Activated naive CD4-positive, alpha-beta T cell treated with Interleukin-2 at 50 U/mL for 16 hours (primary cell): ENCODE measurements at places on chromosomes 2 and 18.

GRCh38 chr2:38775097-38775920, 2.7 kb upstream of the GEMIN6 start:
- DNase-seq, result no peak

DNA sequence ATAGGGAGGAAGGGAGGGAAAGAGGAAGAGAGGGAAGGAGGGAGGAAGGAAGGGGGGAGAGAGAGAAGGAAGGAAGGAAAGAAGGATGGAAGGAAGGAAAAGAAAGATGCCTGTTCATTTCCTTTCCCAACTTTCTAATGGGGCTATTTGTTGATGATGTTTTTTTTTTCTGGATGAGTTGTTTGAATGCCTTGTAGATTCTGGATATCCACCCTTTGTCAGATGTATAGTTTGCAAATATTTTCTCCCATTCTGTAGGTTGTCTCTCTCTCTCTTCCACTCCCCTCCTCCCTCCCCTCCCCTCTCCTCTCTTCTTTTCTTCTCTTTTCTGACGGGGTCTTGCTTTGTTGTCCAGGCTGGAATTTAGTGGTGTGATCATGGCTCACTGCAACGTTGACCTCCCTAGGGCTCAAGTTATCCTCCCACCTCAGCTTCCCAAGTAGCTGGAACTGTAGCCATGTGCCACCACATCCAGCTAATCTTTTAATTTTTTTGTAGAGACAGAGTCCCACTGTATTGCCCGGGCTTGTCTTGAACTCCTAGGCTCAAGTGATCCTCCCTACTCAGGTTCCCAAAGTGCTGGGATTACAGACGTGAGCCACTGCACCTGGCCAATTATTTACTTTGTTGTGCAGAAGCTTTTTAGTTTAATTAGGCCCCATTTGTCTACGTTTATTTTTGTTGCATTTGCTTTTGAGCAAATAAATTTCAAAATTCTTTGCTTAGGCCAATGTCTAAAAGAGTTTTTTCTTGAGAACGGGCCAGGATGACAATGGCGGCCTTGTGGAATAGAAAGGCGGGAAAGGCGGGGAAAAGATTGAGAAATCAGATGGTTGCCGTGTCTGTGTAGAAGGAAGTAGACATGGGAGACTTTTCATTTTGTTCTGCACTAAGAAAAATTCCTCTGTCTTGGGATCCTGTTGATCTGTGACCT, 57.3 kb upstream of the FAM117B start:
- no peak for DNase-seq

GRCh38 chr2:150610670-150611279, 123.3 kb upstream of the RND3 start:
- DNase-seq, result no peak

GRCh38 chr2:100614455-100615000, 51.7 kb downstream of the PDCL3 start:
- no peak for DNase-seq

DNA sequence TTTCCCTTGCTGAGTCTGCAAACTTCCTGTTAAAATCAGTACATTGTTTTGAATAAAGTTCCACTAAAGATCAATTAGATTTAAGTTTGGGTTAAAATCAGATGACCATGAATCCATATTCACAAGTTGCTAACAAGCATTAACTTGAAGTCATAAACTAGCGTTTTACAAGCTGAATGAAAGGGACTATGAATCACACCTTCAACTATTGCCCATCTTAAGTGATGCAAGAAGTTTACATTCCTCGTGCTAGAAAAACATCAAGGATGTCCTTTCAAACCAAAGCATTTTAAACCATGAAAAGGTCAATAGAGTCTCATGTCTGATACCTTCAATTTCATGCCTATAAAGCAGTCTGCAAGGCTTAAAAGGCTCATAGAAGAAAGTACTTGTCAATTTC, 257.2 kb upstream of the SYT4 start:
- DNase-seq, result no peak

GRCh38 chr2:106996171-106996769, 110.3 kb upstream of the ST6GAL2 start:
- no peak for DNase-seq

DNA sequence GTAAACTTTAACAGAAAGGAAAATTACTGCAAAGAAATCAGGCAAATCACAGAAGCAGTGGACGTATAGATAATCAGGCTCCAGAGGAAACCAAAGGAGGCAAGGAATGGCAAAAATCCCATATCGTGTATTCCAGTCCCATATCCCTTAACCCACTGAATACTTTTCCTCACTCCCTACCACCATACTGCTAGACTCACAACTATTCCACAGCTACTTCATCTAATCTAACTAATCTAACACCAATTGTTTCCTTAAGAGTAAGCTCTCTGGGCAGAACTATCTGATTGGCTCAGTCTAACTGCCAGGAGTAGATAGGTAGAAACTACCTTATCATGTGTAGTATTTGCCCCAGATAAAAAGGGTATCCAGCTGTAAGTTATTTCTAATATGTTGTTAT, 16.3 kb downstream of the WDPCP start:
- DNase-seq, result no peak

GRCh38 chr18:40249390-40250080, 1705.5 kb upstream of the PIK3C3 start:
- DNase-seq, result no peak

GRCh38 chr2:64688909-64689308, 35.2 kb upstream of the SERTAD2 start:
- DNase-seq, result no peak

DNA sequence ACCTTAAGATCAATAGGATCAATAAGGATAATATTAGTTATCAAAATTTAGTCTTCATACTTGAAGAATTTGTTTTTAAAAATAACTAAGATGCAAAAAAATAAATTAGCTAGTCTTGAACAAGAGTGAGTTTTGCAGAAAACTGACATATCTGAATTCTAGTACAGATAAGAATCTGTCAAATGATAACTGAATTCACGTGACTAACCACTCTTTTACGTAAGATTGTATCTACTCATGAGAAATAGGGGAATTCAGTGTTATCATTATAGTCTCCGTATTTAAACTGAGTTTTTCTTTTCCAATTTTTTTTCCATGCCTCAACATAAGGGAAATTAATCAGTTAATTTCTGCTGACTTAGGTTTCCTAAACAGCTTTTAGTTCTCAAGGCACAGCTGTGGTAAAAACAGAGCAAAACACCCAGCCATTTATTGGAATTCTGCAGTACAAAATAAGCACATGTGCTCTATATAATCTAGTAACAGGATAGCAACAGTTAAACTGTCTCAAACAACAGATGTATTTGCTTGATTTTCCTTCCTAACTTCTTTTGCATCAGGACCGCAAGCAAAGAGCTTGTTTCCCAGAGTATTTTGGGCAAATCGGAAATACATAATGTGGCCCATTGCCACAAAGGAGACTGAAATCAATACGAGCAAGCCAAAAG, 19.1 kb downstream of the SLC40A1 start:
- no peak for DNase-seq

GRCh38 chr2:205043285-205043684, 498.0 kb downstream of the PARD3B start:
- DNase-seq, result no peak

DNA sequence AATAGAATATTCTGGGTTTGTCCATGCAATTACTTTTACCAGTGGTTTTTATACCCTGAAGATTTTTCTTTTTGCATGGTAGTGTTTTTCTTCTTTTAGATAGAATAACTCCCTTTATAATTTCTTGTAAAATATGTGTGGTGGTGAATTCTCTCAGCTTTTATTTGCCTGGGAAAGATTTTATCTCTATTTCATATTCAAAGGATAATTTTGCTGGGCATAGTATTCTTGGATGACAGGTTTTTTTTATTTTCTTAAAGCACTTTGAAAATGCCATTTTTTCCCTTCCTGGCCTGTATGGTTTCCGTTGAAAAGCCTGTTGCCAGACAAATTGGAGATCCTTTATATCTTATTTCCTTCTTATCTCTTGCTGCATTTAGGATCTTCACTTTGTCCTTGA, 113.5 kb downstream of the MYO3B start:
- no peak for DNase-seq

DNA sequence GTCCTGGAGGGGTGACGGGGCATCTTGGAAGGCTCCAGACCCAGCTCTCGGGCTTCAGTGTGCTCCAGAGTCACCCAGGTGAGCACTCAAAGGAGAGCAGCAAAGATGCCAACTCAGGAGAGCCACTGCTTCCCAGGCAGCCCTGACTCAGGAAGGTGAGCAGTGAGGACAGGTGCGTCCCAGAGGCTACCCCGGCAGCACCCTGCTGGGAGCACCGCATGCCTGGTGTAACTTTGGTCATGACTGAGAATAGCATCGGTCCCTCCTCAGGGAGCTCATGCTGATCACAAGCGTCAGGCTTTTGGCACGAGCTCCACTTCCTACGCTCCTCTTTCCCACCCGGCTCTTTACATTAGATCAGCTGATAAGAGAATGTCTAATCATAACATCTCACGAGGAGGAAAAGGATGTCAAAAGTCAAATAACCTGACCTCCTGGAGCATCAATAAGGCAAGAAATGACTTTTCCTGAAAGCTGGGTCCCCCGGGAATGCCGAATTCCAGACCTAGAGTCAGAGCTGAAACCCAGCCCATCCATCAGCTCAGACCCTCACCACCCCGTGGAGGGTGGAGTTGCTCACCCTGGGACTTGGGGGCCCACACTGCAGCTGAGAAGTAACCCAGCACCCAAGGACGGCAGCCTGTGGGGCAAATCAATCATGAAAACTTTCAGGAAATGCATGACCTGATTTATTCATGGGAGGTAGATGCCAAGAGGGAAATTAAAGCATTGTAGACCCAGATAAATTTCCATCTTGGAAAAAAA, 248.8 kb downstream of the ACKR3 start:
- no peak for DNase-seq

GRCh38 chr2:5991305-5991968, 299.3 kb downstream of the SOX11 start:
- no peak for DNase-seq

DNA sequence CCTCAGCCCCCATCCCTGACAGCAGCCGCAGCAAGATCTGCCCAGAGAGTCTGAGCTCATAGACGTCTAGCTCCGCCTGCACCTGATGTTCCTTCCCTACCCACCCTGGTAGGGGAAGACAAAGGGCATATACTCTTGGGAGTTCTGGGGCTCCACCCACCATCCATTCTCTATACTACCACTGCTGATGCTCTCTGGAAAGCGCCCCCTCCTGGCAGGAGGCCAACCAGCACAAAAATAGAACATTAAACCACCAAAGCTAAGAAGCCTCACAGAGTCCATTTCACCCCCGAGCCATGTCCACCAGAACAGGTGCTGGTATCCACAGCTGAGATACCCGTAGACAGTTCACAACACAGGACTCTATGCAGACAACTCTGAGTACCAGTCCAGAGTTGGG, 662.6 kb upstream of the FAM98A start:
- no peak for DNase-seq

GRCh38 chr18:10530852-10531251, 5.0 kb downstream of the NAPG start:
- DNase-seq, result peak; percentile 49

- no peak for DNase-seq
Measured at GRCh38 chr2:28490558-28490957, 5.3 kb upstream of the PLB1 start.

DNA sequence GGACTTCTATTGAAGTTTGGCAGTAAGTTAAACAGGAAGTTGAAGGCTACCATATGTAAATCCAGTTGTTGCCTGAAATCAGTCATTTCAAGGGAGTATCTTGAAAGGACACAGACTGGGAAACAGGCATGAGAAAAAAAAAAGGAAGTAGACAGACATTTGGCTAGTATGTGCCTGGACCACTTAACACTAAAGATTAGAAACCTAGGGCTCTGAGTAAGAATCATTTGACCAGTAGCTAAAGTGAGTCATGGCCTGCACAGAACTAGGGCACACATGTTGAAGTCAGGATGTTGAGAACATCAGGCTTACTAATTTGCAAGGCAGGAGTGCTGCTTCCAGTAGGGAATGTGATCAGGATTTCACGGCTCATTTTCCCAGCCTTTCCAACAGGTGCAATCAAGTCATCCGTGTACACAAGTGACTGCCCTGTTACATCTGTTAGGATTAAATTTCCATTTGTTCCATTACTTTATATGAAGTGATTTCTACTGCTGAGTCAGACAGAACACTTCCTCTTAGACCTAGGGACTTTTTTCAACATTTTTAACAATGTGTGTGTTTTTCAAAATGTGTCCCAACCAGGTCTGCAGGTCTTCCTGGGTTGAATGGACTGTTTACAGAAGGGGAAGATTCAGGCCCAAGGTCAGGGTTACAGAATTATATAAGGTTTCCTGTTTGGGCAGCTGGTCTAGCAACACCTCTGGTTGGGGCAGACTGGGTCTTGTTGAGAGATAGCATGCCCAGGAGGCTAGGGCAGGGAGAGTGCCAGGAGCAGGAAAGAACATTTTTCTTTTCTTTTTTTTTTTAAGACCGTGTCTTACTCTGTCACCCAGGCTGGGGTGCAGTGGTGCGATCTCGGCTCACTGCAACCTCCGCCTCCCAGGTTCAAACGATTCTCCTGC, 145.6 kb downstream of the TGIF1 start:
- peak; percentile 36 for DNase-seq

GRCh38 chr2:130341562-130342019, 1.1 kb upstream of the IMP4 start:
- peak; percentile 30 for DNase-seq

DNA sequence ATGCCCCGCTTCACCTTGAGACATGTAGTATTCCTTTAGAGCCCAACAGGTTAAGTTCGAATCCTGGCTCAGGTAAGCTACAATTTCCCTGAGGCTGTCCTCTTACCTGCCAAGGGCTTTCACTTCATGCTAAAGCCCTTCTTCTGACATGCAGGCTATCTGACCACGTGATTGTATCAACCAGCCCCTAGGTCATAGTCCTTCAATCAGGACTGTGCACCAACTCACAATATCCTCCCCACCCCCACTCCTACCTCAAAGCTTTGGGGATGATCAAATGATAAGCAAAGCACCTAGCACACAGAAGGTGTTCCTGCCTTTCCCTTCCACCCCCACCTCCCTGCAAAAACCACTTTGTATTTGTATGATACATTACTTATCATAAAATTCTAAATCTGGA, 78.9 kb downstream of the AAK1 start:
- no peak for DNase-seq

DNA sequence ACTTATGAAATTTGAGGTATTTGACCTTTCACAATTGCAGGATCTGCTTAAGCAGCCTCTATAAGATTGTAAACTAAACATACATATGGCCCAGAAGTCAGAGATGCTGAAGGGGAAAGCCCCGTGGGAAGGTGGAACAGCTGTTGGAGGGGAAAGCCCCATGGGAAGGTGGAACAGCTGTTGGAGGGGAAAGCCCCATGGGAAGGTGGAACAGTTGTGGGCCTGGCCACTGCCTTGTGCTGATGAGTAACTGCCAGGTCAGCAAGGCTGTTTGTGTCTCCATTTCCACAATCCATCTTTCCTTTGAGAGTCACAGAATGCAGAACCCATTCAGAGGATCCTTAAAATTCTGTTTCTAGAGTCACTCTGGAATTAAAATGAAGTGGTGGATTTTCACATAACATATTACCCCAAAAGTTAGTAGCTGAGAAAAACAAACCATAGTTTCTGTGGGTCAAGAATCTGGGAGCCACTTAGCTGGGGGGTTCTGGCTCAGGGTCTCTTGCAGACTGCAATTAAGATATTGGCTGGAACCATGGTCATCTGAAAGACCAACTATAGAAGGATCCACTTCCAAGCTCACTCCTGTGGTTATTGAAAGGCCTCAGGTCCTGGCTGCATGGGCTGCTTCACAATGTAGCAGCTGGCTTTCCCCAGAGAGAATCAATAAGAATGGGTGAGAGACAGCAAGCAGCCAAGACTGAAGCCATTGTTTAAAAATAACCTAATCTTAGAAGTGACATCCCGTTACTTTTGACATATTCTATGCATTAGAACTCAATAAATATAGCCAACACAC, 86.6 kb upstream of the CAVIN2 start:
- peak; percentile 2 for DNase-seq

- no peak for DNase-seq
Measured at GRCh38 chr18:47992266-47992665, 61.8 kb upstream of the SMAD2 start.

- DNase-seq, result no peak
Measured at GRCh38 chr2:43444989-43445645, 150.7 kb downstream of the THADA start.
